ENCODE measurements at places on chromosomes 5 and 9. TPM values are rescaled to one million over a fixed set of nuclear protein-coding genes. Genes with fewer than 3 reads are reported as not detected.

DNA sequence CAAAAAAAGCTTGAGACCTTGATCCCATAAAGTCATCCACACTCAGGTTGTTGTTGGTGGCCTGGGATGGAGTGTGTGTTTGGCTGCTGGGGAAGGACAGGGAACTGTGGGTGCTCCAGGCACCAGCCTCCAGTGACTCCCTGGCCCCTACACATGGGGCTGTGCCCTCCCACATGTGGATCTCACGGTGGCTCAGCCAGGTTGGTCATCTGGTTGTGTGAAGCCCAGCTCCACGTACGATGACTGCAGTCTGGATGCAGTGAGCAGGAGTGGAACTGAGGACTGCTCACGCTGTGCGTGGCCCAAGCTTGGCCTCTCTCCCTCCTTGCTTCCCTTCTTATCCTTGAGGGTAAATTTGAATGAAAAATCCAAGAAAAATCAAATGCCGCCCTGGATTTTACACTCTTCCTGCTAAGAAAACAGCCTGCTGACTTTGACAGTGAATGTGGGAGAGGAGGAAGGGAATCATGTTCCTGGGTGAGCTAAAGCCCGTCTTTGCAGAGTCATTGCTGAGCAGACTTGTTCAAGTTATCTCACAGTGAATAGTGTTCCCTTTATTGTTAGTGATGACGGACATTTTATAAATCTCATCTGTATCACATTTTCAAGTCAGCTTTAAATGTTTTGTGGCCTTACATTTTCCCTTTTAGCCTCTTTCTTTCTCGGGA lies 65.1 kb upstream of the CACNA1B start:
- no peak for DNase-seq

DNA sequence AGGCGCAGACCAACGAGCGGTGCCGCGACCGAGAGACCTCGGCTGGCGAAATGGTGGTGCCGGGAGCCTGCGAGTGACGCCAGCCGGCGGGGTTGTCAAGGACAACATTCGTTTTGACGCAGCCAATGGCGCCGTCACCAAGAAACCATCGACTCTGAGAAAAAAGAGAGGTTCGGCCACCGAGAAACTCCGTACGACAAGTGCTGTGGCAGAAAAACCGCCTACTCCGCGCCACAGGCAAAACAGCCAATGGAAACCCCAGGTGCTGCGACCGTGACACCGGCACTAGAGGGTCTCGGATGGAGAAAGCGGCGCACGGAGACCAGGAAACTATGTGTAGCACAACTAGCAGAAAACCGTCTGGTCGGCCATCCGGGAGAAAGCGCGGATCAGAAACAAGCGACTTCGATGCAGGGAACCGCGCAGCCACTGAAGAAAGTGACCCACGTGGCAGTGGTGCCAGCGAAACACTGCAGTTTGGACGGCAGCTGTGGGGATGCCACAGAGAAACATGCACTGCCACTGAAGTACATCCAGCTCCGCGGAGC lies 88.8 kb downstream of the ANXA2R start:
- peak; percentile 37 for DNase-seq

DNA sequence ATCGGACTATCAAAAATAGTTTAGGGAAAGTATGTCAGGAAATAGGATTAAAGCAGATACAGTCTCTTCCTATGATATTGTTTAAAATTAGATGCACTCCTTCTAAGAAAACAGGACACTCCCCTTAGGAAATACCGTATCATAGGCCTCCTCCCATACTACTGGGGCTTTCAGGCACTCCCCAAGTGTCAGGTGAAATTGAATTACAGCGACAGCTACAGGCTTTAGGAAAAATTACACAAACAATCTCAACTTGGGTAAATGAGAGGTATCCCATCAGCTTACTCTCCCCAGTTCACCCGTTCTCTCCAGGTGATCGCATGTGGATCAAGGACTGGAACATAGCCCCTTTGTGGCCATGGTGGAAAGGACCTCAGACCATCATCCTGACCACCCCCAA lies 110.4 kb upstream of the EPB41L4A start:
- DNase-seq, result no peak

DNA sequence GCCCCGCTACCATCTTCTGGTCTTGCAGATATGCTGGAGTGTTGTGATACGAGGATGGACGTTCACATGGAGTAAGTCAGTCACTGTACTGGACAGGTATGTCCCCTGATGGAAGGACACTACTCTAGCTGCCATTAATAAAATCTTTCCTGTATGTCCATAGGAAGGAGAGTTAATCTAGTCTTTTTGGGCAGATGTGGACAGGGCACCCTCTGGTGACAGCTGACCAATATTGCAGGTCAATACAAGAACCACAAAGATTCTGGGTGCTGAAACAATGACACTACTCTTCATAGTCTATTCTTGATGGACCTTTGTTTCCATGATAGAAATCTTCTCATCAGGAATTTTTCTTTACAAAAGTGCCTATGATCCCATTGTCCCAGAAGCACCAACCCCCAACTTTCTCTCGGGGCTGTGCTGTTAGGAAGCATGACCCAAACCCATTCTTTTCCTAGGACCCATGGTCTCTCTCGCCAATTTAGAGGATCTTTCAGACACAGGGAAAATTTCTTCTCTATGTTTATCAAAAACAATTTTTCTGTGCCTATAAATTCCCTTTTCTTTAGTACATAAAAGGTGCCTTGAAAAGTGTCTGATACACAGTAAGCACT lies 376.9 kb downstream of the DTWD2 start:
- peak; percentile 11 for DNase-seq

DNA sequence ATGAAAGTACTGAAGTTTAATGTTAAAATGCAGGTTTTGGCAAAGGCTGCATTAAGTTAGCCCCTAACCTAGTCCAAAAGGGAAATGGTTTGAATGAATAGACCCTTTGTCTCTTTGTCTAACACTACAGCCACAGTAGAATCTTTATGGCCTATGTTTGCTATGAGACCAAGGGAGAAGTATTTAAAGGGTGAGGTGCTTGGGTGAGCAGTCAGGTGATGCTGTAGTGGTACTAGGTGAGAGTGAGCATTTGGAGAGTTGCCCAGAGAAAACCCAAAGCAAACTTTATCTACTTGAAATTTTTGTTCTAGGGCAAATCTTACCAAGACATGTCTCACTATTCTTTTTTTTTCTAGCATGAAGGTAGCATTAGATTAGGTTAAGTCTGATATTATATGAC lies 1961.4 kb upstream of the WWC1 start:
- no peak for DNase-seq

DNA sequence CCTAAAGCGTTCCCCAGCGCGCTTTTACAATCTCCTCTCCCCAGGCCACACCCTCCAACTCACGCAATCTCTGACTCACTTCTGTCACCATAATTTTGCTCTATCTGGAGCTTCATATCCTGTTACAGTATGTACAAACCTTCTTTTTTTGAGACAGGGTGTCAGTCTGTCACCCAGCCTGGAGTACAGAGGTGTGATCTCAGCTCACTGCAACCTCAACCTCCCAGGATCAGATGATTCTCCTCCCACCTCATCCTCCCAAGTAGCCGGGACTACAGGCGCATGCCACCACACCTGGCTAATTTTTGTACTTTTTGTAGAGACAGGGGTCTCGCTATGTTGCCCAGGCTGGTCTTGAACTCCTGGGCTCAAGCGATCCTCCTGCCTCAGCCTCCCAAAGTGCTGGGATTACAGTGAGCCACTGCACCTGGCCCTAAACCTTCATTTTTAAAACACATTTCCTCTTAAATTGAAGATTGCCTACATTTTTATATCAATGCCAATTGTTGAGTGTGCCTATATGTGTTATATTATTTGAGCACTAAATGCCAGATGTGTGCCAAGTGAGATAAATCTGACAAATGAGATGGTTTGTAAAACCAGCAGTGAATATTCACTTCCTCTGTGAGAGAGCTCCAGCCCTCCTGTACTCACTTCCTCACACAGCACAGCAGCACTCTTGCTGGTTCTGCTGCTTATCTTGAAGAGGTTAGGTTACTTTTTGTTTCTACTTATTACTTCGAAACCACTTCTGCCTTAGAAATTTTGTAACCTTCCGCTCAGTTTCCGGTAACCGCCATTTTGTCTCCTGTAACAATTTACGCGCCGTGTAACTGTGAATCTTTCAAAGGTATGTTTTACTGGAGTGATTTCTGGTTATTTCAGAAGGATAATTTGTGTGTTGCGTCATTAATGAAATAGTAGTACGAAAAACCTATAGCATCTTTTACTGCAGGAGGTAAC lies 57.9 kb downstream of the DOCK8 start:
- DNase-seq, result no peak

GRCh38 chr5:121988488-121988887 lies 26.7 kb downstream of the SRFBP1 start:
- no peak for DNase-seq

GRCh38 chr5:3606121-3606831 lies 10.6 kb downstream of the IRX1 start:
- no peak for DNase-seq

GRCh38 chr9:106600955-106601560 lies 261.9 kb upstream of the ZNF462 start:
- no peak for DNase-seq

GRCh38 chr5:150622157-150622556 lies 18.3 kb upstream of the SYNPO start:
- DNase-seq, result no peak

The OGN gene
- total RNA-seq, result not detected

The RNF183 gene
- not detected for total RNA-seq

The TMEM174 gene
- not detected for total RNA-seq

The GADD45G gene
- not detected for total RNA-seq
